SHP77 (cell line): ENCODE measurements at places on chromosomes 5 and 9.

DNA sequence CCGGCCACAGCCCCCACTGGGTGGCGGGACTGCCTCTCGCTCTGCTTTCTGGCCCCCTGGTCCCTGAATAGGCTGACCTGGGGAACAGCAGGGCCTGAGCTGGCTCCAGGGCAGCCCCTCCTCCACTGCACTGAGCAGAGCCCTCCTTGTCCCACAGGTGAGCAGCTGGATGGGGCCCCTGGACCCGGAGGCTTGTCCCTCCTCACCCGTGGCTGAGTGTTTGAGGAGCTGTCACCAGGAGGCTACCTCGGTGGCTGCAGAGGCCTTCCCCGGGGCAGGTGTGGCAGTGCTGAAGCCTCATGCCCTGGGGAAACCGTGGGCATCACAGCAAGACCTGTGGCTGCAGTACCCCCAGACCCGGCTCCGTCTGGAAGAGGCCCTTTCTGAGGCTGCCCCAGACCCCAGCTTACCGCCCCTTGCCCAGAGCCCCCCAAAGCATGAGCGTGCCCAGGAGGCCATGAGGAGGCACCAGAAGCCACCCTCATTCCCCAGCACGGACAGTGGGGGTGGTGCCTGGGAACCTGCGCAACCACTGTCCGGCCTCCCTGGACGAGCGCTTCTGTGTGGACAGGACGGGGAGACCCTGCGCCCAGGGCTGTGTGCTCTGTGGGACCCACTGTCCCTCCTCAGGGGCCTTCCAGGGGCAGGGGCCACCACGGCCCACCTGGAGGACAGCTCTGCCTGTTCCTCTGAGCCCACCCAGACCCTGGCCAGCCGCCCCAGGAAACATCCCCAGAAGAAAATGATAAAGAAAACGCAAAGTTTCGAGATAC is 28.5 kb upstream of the LRRC14B start:
- no peak for DNase-seq

DNA sequence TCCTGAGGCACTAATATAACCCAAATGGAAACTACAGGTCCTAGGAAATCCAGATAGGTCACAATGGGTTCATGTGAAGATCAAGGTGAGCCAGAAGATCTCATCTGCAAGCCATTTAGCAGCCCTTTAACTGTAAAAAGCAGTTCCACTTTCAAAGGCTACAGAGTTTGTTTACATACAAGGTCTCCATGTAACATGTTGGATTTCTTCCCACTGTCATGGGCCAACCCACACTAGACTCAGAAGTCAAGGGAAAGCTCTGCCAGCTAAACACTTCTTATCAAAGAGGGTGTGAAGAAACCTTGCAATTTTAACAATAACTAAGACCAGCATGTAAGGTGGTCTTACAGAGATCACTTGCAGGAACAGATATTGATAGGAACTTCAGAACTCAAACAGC is 3.8 kb upstream of the CTNNAL1 start:
- no peak for DNase-seq

DNA sequence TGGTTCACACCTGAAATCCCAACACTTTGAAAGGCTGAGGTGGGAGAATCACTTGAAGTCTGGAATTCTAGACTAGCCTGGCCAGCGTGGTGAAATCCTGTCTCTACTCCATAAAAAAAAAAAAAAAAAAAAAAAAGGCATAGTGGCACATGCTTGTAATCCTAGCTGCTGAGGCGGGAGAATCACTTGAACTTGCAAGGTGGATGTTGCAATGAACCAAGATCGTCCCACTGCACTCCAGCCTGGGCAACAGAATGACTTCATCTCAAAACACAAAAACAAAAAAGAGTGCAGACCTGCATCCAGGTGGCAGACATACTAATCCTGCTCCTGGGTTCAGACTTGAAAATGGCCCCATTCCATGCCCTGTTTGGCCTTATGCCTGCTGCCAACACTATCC is 21.8 kb upstream of the ADAMTS19 start:
- DNase-seq, result no peak

DNA sequence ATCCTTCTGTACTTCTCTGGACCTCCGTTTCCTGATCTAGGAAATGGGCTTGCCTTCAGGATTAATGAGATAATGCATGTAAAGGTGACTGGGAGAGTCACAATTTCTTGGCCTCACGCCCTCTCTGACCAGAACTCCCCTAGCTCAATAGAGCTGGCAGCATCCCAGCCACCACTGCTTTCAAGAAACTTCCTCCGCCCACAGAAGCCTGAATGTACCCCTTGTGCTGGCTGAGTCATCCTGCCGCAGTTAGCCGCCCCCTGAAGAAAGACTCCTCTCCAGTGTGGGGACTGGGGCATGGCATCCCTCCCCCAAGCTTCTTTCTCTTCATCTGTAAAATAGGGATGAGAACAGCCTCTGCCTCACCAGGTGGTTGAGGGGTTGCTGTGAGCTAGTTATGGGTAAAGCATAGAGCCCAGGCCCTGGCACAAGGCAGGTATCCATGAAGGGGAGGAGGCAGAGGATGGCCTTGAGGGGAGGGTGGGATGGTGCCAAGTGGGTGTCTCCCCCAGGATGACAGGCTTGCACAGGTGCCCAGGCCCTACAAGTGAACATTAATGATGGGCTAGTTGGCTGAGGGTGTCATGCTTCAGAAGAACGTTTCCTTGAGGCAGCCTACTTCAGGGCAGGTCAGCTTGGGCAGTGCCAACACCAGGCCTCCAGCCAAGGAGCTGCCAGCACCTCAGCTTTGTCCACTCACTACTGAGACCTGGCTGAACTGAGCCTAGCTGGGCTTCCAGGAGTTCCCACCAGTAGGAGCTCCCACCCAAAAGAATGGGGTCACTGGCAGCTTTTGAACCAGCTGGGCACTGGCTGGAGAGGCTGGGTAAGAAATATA is 3.4 kb downstream of the PDLIM4 start:
- no peak for DNase-seq

- DNase-seq, result no peak
These were observed 179.6 kb upstream of the SGCD start for GRCh38 chr5:156147261-156147943.

GRCh38 chr5:174378121-174378874 is 332.8 kb downstream of the NSG2 start:
- no peak for DNase-seq

- DNase-seq, result peak; percentile 68
These were observed 2.0 kb downstream of the IER5L start for GRCh38 chr9:129175825-129176633.

DNA sequence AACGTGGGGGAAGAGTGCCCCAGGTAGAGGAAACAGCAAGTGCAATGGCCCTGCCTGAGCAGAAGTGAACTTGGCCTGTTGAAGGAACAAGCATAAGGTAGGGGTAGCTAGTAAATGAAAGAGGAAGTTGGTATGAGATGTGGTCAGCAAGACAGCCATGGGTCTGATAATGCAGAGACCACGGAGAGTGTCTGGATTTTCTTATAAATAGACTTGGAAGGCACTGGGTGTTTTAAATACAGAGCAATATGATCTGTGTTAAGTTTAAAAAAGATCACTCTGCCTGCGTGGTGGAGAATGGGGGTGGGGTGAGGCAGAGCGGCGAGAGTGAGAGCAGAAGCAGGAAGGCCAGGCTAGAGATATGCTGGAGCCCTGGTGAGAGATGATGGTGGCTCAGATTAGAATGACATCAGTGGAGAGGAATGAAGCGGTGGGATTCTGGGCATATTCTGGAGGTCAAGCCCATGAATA is 4.2 kb downstream of the ADAM19 start:
- no peak for DNase-seq

GRCh38 chr5:173745123-173745522 is 128.7 kb upstream of the BOD1 start:
- peak; percentile 93 for DNase-seq
